ENCODE measurements at places on chromosomes 2 and 18.

- DNase-seq = no peak
Measured at GRCh38 chr2:66888246-66888645, 453.3 kb downstream of the MEIS1 start.

DNA sequence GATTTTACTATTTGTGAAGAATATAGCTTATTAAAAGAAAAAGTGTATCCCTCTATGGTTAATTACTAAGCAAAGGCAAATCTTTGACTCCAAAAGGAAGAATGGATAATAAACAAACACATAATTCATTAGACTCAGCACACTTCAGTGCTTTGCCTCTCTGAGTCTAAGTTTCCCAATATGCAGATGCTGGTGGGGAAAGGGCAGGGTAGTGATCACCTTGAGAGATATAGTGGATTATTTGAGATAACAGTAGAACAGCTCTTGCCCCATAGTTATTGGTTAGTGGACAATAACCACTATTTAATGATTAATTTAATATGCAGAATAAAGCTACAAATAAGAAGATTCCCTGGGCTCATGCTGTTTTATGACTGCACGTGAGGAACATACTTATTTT lies 98.2 kb upstream of the SLC8A1 start:
- DNase-seq = no peak

DNA sequence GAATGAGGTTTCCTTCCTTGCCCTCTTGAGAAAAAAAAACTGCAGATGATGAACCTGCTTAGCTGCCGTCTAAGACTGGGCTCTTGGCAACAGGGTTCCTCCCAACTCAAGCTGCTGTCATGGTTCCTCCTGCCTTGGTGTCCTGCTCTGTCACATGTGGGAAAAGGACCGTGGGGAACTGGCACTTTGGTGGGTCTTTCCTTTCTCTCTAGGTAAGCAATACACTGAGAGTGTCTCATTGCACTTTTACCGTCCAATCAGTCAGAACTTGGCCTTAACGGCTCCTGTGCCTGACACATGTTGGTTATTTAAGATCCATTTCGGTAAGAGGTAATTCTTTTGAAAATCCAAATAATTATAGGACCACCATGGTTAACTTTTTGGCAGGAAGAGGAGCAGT lies 60.8 kb upstream of the RNF152 start:
- no peak for DNase-seq

- no peak for DNase-seq
Measured at GRCh38 chr18:48422947-48423378, 13.8 kb upstream of the ZBTB7C start.

- DNase-seq = no peak
Measured at GRCh38 chr2:169771021-169771420, 27.6 kb upstream of the SSB start.

Data from hematopoietic multipotent progenitor cell treated with erythropoietin and hydrocortisone succinate and interleukin-3 and kit ligand, for 6 days (in vitro differentiated cells).